ENCODE measurements at places on chromosomes 6 and 20.

- no peak for DNase-seq
These were observed 352.3 kb upstream of the AGPAT4 start for GRCh38 chr6:161626132-161626676.

- DNase-seq: no peak
These were observed 643 bp downstream of the SLA2 start for GRCh38 chr20:36645353-36645752.

DNA sequence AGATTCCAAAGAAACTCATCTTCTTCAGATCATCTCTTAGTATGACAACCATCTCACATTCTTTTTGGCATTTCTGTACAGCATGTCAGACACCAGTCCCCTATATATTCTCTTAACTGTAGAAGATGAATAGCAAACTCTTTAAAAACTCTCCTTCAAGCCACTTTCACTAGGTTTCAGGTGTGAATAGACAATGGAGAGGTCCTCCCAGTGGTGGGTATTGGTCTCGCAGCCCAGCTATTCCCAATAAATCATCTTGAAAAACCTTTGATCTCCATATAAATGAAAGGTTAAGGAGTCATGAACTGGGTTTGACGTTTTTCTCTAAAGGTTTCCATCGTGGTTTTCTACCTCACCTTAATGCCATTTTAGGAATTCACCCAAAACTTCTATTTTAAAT lies 180.0 kb downstream of the GJA1 start:
- no peak for DNase-seq

DNA sequence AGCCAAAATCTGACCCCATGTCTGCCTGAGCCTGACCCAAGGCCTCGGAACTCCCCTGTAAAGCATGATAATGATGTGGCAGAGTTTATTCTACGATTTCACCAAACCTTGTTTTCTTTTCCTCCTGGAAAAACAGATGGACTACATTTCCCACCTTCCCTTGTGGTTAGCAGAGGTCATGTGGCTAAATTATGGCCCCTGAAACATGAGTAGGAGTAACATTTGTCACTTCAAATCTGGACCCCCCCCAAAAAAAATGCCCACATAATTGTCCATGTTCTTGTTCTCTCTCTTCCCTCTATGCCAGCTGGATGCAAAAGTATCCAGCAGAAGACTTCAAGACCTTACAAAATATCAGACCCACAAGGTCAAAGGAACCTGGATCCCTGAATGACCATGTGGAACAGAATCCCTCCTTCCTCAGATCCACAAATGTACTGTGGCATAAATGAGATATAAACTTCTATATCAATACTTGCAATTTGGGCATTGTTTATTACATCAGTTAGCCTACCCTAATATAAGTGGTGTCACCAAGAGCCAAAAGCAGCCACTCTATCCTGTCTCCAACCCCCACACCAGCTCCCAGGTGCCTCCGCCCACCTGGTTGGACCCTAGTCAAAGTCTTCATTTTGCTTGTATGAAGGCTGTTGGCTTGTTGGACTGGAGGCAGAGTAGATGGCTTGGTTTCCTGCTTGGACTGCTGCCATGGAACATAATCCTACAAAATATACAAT lies 1.4 kb downstream of the C20orf96 start:
- no peak for DNase-seq

- no peak for DNase-seq
These were observed 184.7 kb upstream of the PMEPA1 start for GRCh38 chr20:57894522-57894921.

- no peak for DNase-seq
These were observed 54.0 kb downstream of the PSMG4 start for GRCh38 chr6:3312604-3313231.

GRCh38 chr6:27861861-27862260 lies 50.3 kb downstream of the OR2B2 start:
- no peak for DNase-seq

- no peak for DNase-seq
These were observed 1303.9 kb upstream of the GJE1 start for GRCh38 chr6:140828856-140829255.
